ENCODE measurements at places on chromosomes 5 and 9.

DNA sequence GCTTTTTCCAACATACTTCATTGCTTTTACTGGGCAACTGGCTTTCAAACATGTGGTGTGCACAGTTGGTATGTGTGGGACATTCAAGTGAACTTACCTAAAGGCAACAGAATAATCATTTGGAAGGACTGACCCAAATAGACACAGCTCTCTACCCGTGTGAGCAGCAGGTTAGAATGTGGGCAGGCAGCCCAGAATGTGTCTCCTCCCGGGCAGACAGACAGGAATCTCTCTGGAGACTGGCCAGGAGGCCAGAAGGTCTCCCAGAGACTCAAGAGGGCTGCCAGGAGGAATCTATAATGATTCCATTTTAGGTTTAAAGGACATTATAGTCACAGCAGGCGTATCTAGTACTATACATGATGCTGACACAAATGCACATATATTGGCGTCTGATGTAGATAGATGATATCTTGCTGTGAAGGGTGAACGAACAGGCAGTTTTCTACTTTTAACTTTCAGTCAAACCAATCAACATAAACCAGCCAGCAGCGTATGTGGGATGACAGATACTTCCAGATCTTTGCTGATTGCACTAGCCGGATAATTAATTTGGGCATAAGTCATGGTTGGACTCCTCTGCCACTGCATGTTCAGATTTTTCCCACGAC lies 297.4 kb upstream of the ZNF608 start:
- peak; percentile 89 for DNase-seq

GRCh38 chr5:103263054-103263453 lies 4.5 kb downstream of the MACIR start:
- DNase-seq: no peak

GRCh38 chr5:81288021-81288433 lies 13.4 kb upstream of the ZCCHC9 start:
- no peak for DNase-seq

DNA sequence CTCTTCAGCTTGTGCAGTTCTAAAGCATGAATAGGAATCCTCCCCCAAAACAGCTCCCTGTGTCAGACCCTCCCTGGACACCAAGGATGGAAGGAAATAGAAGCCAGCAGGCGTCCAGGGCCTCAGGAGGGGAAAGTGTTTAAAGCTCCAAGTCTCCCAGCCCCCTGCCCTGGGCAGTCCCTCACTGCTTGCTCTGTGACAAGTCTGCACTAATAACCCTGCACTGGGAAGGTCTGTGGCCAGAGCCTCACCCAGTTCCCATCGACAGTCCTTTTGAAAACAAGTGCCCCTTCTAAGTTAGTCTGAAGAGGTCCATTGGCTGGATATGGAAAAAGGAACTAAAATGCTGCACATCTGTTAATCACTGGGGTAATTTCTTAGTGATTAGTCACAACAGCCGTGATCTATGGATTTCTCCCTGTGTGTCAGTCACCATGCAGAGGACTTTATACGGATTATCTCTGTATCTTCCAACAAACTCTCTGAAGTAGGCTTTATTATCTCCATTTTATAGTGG lies 195.3 kb downstream of the FBXL7 start:
- peak; percentile 84 for DNase-seq

DNA sequence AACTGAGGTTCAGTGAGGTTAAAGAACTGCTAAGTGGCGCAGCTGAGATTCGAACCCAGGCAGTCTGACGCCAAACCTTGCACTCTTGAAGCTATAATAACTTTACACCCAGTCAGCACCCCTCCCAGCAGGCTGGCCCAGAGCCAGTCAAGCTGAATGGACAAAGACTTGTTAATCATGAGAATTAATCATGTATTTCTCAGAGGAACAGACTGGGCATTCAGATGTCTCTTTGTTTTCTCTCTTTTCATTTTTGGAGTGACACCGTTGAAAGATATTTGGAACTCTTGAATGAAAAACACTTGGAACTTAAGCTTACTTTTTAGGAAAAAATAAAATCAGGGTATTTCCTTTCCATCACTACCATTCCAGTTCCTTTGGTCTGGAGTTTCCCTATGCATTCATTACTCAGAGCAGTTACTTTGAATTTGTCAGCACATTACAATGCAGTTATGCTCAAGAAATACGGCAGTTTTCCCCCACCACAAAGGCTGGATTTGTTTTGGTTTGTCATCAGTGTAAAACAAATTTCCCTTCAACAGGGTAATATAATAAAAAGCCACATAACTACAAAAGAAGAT lies 22.6 kb upstream of the MAMDC2 start:
- peak; percentile 88 for DNase-seq

- DNase-seq: peak; percentile 40
Measured at GRCh38 chr5:33828626-33829308, 63.0 kb downstream of the ADAMTS12 start.

DNA sequence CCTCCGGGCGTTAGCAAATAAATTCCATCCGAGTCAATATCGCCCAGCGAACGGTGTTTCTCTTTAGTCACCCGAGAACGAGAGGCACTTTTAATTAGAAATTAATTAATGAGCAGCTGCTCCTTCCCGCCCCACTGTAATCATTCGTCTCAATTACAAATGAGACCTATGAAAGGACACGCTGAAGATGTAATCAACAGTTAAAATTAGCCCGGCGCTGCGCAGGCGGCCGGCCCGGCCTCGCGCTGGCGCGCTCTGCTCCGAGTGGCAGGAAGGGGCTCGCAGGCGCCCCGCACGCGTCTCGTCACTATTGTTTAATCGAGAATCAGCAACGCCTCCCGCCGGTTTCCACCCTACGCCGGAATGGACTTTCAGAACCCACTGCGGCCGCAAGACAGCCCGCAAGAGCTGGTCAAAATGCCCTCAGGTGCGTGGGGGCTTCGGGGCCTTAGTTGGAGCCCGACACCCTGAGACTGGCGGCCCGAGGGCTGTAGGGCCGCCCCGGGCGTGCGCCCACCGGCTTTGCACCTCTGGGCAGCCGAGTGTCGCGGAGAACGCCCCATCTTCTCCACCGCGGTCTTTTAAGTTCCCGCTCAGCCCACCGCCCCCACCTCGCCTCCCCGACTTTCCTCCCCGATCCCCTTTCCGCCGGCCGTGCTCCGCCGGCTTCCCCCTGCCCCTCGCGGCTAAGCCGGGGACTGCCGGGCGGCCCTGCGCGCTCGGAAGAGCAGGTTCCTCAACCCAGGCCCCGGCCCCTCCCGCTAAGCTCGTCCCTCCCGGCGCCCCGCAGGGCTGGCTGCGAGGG lies 597 bp upstream of the IRX4 start:
- DNase-seq: no peak

- DNase-seq: no peak
Measured at GRCh38 chr5:36270876-36271575, 29.3 kb upstream of the NADK2 start.

DNA sequence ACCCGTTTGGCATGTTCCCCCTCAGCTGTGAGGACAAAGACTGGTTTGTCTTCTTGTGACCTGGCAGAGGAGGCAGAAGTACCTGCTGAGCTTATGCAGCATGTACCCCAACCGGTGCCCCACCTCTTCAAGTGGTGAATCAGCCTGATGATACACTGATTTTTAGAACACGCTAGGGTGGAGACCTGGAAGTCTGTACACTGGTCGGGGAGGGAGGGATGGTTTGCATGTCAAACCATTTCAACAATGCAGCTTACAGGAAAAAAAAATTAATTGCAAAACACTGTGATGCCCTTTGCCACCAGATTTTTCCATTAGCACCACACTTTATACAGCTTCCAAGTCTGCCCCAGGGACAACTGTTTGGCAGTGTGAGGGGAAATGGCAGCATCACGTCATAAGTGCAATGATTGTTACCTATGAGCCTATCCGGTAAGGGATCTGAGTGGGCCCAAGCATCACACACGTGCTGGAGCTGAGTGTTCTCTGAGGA lies 155.1 kb upstream of the DMRT1 start:
- peak; percentile 31 for DNase-seq

- DNase-seq: no peak
Measured at GRCh38 chr5:72815580-72816283, 729 bp upstream of the TNPO1 start.

DNA sequence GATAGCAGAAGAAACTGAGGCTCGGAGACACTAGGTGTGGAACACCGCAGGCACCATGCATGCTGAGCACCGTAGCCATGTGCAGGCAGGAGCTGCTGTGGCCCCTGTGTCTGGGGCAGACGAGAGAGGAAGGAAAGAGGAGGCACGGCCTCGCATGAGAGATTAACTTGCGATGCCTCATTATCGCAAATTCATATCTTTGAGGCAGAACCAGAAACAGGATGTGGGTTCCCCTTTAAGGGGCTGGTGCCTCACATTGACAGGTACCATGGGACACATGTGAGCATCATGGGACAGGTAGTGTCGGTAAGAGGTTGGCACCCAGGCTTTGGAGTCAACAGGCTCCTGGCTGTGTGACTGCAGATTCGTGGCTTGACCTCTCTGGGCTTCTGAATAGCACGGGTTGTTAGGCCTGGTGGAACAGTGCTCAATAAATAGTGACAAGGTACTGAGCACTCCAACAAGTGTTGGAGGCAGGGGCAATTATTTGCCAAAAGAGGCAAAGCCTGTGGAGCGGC lies 40.8 kb downstream of the NAIF1 start:
- no peak for DNase-seq

DNA sequence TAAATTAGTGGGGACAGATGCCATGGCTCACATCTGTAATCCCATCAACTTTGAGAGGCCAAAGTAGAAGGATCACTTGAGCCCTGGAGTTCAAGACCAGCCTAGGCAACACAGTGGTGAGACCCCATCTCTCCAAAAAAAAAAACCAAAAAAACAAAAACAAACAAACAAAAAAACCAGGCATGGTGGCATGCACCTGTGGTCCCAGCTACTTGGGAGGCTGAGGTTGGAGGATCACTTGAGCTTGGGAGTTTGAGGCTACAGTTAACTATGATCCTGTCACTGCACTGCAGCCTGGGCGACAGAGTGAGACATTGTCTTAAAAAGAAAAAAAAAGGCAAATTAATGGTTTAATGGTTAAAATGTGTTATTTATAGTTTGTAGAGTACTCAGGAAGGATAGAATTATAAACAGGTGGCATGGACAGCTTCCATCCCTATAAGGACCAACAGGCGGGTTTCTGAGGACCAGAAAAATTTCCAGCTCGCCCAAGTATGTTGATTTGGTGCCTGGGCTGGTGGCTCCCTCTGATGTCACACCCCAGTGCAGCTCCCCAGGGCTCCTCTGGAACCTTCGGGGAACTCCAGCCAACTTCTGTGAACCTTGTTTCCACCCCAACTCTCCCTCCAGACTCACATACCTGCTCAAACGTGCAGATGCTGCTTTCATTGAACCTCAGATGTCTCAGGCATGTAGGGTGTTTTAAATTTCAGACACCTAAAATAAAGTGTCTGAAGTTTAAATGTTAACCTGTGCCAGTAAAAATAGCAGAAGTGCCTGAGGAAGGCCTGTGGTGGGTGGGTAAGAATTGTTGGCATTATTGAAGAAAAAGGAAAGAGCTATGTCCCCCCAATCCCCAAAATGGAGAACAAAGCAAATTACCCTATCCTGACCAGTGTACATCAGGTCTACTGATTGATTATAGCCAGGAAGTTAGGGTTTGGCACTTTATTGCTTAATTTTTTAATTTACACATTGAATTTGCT lies 69.0 kb downstream of the TRIO start:
- no peak for DNase-seq

- no peak for DNase-seq
Measured at GRCh38 chr9:106728860-106729259, 134.1 kb upstream of the ZNF462 start.

- DNase-seq: peak; percentile 91
Measured at GRCh38 chr9:108565651-108566378, 290.0 kb downstream of the ACTL7B start.

- DNase-seq: no peak
Measured at GRCh38 chr5:66828046-66828547, 231.9 kb downstream of the MAST4 start.

DNA sequence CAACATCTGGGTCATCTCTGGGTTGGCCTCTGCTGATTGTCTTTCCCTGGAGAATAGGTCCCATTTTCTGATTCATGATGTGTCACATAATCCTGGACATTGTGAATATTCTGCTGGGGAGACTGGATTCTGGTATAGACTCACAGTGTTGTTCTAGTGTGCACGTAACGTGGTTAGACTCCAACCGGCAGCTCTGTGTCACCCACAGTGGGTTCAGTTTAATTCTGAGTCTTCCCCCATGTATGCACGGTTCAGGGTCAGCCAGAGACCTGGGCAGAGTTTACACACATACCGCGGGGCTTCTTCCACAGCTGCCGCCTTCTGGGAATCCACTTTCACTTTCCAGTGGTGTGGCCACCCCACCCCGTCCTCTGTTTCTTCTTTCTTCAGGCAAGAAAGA lies 38.0 kb upstream of the LRRC14B start:
- DNase-seq: peak; percentile 51

GRCh38 chr9:33375841-33376321 lies 26.5 kb downstream of the AQP7 start:
- DNase-seq: no peak

- DNase-seq: peak; percentile 28
Measured at GRCh38 chr9:108254236-108254635, 601.5 kb downstream of the ACTL7B start.

DNA sequence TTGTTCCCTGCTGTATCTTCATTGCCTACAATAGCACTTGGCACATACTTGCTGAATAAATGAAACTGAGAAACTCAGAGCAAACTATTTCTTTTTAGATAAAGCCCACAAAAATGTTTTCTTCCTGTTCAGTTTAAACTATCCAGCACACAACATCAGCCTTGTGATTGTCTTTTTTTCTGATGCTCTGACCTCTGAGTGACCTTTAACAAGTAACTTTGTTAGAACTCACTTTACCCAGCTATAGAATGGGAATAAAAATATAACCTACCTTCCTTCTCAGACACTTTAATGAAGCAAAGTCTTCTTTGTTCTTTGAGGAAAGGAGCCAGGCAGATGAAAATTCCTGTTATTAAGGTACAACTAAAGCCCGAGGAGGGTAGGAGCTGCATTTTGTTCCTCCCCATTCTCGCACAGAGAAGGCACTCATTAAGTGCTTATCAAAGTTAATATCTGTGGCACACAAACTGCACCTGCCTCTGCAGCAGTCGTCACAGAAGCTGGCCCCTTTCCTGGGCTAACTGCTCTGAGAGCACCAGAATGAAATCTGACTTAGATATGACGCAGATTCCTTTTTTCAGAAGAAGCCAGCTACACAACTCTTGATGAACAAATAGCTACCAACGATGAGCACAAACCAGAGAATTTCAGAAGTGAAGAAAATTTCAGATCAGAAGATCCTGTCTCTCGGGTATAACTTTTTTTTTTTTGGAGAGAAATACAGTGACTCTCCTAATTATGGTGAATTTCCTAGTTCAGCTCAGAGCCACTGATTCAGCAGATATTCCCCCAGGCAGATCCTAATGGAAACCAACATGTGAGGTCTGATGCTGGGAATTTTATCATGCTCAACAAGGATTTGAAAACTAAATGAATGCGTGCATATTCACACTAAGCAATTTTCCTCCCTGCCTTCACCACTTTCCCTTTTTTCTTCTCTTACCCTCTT lies 31.0 kb upstream of the NR3C1 start:
- no peak for DNase-seq

DNA sequence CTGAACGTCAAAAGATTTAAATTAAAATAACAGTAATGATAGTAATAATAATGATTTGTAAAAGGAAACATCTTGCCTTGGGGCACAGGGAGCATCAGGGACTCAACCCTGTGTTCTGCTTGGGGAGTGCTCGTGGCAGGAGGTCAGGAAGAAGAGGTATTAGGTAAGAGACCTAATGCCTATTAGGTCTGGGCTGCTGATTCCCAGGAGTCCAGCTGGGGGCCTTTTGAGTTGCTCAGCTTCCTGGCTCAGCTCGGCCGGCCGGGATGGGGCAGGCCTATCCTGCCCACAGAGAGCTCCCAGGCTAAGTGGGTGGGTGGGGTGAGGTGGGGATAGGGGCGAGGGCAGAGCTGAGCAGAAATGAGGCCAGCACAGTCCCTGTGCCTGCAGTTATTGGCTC lies 17.5 kb downstream of the LMX1B start:
- no peak for DNase-seq

GRCh38 chr5:65013166-65013565 lies 244.4 kb downstream of the CWC27 start:
- no peak for DNase-seq
